ENCODE measurements at places on chromosomes 13 and 19.
A peak's percentile ranks its signal among the peaks of the same experiment; 100 is the strongest.

- no peak for DNase-seq
Observed at GRCh38 chr19:47725759-47726401, 12.7 kb downstream of the EHD2 start.

DNA sequence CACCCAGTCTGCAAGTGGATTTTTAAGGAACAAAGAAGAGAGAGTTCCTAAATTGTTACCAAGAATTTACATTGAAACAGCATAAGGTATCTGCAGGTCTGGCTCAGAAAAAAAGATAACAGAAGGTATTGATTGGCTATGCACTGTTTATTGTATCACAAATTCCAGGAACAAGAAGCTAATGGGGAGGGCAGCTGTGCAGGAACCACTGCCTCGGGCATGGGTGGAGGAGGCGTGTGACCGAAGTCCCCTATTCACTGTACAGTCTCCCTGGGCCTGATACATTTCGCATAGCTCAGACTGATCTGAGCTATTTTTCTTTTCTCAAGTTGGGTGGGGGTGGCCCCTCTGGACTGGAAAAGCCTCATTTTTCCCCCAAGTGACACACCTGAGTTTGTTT lies 11.7 kb downstream of the NECTIN2 start:
- no peak for DNase-seq

GRCh38 chr19:30941591-30941990 lies 407.6 kb downstream of the TSHZ3 start:
- no peak for DNase-seq

DNA sequence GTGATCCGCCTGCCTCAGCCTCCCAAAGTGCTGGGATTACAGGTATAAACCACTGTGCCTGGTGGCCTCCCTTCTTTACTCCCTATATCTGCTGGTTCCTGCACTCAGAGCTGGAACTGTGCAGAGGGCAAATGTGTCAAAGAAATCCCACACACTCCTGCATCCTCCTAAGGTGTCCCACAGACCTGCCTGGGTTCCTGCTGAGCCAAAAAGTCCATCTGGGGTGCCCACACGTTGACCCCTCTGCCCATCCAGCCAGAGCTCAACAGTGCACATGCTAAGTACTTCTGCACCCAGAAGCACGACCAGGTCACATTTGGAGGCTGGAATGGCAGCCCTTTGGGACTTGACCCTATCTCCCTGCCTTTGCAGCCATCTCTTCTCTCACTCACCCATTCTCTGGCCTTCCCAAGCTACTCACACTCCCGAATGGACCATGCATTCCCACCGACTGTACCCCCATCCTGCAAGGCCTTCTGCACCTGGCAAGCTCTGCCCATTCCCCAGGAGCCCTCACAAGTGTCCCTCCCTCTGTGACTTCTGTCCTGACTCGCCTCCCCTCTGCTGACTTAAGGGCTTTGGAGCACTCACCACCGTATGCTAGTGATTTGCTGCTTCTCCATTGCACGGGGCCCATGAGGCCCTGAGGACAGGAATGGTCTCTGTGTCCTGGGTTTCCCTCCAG lies 152.1 kb downstream of the KCTD15 start:
- DNase-seq, result no peak

DNA sequence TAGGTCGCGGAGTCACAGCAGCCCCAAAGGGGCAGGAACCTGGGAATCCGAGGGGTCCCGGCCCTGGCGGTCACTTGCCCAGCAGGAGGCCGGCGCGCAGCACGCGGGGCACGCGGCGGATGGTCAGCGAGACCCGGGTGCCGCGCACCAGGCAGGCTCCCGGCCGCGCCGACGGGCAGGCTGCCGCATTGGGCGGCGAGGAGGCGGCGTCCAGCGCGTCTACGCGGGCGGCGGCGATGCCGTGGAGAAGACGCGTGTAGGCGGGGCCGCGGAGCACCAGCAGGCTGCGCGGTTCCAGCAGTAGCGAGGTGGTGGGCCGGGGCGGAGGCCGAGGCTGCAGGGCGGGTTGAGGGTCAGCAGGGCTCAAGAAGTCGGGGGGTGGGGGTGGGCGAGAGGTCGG lies 607 bp upstream of the SYNE4 start:
- DNase-seq, result peak; percentile 70

DNA sequence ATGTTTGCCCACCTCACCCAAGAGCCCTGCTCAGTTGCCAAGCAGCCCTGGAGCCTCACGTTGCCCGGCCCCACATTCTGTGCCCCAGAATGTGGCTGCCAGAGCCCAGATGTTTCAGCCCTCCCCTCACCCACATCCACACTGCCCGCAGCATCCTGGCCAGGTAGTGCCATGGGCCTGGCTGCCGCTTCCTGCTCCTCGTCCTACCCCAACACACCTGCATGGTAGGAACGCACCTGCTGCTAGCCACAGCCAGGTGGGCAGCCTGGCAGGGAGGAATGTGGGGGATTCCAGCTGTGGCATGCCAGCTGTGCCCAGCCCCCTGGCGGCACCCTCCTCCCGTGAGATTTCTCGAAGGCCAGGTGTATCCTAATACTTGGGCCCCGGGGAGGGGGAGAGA lies 7.5 kb upstream of the NFIX start:
- DNase-seq, result no peak

GRCh38 chr13:24741791-24742190 lies 22.2 kb upstream of the RNF17 start:
- DNase-seq, result no peak

- DNase-seq, result no peak
Observed at GRCh38 chr19:20038358-20039202, 725 bp downstream of the ZNF682 start.

DNA sequence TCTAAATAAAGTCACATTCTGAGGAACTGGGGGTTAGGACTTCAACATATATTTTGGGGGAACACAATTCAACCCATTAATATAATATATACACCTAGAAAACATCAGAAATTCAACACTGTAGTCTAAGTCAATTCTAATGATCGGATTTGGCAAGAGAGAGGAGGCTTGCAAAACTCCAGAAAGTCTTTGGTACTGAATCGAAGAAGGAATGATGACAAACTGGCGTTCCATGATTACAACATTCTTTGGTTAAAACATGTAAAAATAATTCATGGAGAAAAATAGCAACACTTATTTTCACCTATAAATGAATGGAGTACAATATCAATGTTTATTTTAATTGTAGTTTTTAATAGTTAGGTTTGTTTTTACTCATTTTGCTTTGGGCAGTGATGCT lies 62.4 kb downstream of the MBNL2 start:
- no peak for DNase-seq

DNA sequence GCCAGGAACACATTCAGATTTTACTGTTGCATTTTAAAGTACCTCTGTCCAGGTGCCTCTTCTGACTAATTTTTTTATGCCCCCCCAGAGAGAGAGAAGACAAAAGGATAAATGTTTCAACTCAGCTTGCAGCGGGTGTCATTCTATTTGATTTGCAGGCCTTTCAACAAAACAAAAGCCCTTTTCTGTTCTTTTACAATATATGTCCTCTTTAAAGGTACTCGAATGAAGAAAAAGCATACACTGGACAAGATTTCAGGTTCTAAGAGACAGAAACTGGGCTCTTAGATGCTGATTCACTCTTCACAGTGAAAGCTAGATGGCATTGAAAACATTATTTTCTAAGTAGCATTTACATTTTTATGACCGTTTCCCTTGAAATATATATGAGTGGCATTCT lies 2.9 kb upstream of the FRY start:
- DNase-seq, result no peak

- no peak for DNase-seq
Observed at GRCh38 chr13:54859827-54860226, 1831.2 kb downstream of the OLFM4 start.

DNA sequence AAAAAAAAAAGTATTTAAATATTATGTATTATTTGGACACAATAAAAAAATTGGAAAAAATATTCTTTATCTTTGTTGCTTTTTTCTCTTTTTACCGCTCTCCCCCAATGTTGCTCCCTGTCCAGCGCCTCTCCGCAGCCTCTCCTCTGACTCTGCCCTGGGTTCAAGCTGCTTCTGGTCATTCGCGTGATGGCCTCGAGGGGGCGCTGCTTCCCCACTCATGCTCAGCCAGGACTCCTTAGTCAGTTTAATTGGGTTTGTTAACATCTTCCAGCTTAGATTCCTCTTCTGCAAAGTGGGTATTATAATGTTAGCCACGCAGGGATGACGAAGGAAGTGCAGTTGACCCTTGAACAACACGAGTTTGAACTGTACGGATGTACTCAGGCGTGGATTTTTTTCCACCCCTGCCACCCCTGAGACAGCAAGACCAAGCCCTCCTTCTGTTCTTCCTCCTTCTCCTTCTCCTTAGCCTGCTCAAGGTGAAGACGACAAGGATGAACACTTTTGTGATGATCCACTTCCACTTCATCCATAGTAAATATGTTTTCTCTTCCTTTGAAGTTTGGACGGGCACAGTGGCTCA lies 4.9 kb upstream of the NWD1 start:
- peak; percentile 79 for DNase-seq

- DNase-seq, result no peak
Observed at GRCh38 chr13:64697226-64697625, 2532.9 kb downstream of the PCDH9 start.

DNA sequence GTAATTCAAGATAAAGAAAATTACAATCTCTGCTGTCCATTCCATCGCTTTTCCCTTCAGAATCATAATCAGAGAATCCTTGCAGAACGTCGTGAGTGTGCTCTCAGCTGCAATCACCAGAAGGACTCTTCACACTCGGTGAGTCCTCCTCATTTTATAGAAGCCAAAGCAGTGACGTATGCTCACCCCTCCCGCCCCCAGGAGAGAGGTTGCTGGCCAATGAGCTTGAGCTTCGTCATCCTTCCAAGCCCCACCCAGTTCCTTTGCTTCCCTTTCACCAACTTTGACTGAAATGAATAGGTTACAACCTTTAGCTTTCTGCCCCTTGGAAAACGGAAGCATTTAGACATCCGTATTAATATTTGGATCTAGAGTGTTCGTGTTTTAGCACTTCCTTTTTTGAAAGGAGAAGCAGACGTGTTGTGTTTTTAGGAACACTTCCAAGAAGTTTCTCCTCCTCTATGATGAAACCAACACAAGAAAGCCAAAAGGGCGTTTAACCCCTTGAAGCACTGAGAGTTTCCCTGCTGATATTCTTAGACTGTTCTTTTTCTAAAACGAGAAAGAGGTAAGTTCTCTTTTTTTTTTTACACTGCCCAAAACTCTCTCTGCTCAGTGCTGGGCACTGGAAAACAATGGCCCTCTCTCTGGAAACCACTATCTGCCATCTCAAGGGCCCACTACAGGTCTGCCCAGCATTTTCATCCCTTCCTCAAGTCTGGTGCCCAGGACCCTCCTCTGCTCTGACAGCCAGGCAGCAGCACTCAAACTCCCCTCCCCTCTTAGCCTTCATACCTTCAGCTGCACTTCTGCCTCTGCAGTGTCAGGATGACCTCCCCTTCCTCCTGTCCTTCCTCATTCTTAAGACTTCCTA lies 44.3 kb upstream of the CEACAM21 start:
- peak; percentile 83 for DNase-seq

GRCh38 chr19:40274585-40275544 lies 10.3 kb downstream of the AKT2 start:
- peak; percentile 47 for DNase-seq

DNA sequence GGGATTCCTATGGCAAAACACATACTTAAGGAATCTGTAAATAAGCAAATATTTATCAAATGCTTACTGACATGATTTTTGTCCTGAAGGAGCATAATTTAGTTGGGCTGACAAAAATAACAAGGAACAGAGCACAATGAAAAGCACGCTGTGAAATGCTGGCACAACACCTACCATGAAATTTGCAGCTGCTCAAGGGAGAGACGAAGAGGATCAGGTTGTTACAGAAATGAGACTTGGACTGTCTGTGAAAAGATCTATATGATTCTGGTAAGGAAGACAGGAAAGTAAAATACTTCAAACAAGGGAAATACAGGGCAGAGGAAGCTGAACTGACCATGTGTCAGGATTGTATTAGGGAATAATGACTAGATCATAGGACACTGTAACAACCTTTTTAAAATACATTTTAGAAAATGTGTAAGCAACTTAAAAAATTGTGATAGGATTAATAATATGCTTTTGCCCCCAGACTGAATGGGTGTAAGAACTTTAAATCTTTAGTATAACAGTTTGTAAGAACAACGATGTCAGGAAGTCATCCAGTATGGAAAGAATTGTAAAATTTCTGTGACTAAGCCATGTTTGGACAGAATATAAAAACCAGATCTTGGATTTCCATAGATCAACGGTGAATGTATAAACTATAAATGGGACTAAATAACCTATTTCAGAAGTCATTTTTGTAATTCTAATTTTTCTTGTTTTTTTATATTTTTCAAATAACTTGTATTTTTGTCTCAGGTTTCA lies 1556.0 kb downstream of the EFNB2 start:
- no peak for DNase-seq

- peak; percentile 61 for DNase-seq
Observed at GRCh38 chr19:15107061-15108010, at the start of gene SYDE1. SYDE1 (plus strand) TSS chr19:15107401; CDS start chr19:15107434, 33 bp downstream.

DNA sequence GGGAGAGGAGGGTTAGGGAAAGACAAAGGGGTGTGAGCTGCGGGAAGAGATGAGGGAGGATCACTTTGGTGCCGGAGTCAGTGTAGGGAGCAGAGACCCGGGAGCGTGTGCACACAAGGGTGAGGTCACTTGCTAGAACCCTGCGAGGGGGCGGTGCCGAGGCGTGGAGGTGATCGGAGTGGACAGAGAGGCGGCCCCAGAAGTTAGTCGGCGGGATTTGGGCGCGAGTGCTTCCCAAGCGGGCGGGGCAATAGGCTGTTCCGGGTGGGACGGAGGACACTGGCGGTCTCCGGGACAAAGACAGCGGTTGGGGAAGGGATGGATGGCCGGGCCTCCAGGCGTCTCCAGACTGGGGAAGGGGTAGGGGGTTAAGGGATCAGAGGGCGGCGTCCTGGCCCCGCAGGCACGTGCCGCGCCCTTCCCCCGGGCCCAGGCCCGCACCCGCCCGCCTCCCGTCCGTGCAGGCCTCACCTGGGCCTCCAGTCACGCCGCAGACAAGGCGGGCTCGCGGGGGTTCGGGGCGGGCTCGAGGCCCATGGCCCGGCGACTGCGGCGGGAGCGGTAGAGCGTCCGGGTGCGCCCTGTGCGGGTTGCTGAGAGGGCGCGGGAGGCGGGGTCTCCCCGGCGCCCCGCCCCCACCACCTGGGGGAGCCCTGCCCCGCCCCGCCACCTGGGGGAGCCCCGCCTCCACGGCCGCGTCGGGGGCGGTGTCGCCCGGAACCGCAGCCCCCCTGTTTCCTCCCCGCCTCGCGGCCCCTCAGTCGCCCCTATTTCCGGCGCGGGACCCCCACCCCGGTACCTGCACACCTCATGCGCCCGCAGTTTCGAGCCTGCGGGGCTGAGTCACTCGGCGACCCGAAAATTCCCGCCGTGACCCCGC lies at the start of gene LPAR2:
LPAR2 (minus strand) TSS at position 600 of the 880 bp plus-strand sequence. CDS start 945 bp downstream, outside the sequence.
- DNase-seq, result peak; percentile 78

GRCh38 chr19:20167651-20168122 lies 673 bp downstream of the ZNF486 start:
- no peak for DNase-seq

DNA sequence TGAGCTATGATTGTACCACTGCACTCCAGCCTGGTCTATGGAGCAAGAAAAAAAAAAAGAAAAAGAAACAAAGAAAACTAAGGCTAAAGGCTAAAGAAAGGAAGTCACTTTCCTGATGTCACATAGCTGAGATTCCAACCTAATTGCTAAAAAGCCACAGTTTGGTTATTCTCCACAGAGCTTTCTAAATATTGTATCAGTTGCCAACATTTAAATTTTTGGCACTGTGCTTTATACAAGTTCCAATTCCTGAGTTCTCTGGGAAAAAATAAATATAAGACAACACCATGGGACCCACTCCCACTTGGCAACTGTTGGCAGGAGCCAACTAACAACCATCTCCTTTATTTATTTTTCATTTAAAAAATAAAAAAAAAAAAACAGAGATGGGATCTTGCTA lies 11.2 kb upstream of the LYPD3 start:
- DNase-seq, result no peak

Measured in stimulated activated CD8-positive, alpha-beta memory T cell treated with anti-CD3 and anti-CD28 coated beads, Interleukin-4, amount 100 ng/mL, for 48 hours (primary cell).